ENCODE measurements at places on chromosomes 2 and 18. TPM values are rescaled to one million over a fixed set of nuclear protein-coding genes. Genes with fewer than 3 reads are reported as not detected.

GRCh38 chr2:34105006-34105767 is 506.1 kb upstream of the FAM98A start:
- peaks cover 10% of the 10 kb centered on the region for H3K4me1 ChIP-seq
- H3K27me3 ChIP-seq: no peaks in the 10 kb centered on the region
- no peaks in the 10 kb centered on the region for H3K36me3 ChIP-seq
- H3K27ac ChIP-seq: no peak overlapping the region

DNA sequence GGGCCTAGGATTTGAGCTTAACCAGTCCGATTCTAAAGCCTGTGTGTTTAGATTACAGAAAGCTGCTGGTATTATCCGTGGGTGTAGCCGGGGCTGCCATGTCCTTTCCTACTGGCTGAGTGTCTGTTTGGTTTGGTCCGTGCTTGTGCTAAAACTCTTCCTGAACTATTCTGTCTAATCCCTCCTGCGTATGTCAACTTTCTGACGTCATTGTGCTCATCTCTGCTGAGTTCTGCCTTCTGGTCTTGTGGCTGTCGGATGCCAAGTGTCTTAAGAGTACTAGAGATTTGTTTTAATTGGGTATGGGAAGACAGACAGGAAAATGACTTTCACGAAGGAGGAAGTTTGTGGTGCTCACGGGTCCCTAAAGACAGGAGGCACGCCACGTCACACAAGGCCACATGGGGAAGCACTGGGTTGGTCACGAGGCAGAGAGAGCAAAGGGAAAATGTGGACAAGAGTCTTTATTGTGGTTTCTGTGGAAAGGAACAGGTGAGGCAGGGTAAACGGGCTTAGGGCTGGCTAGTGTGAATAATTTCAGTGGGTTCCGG is 31.8 kb upstream of the NTSR2 start:
- no peaks in the 10 kb centered on the region for H3K27me3 ChIP-seq
- H3K4me3 ChIP-seq: no peak overlapping the region
- H3K27ac ChIP-seq: no peak overlapping the region
- DNase-seq: no peak

DNA sequence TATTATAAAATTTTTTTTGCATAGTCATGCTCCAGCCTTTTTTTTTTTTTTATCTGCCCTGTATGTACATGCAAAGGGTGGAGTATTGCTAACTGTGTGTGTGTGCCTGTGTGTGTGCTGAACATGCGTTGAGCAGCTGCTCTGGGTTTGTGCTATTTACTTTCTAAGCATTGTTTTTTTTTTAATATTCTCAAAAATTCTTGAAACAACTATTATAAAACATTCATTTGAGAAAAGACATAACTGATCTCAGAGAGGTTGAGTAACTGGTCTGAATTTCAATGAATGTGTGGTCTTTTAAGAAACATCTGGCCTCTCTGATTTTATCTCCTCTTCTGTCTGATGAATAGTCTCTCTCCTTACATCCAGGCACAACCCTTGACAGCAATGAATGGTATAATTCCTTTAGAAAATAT is 366.0 kb upstream of the SLC14A2 start:
- no peaks in the 10 kb centered on the region for H3K27me3 ChIP-seq
- H3K27ac ChIP-seq: no peak overlapping the region
- no peaks in the 10 kb centered on the region for H3K36me3 ChIP-seq
- H3K4me3 ChIP-seq: no peak overlapping the region
- DNase-seq: no peak

- peak overlapping the region; percentile 17 for H3K4me3 ChIP-seq
- H3K27me3 ChIP-seq: peaks cover 8% of the 10 kb centered on the region
- no peak overlapping the region for H3K27ac ChIP-seq
- no peak for DNase-seq
- H3K36me3 ChIP-seq: peaks cover 11% of the 10 kb centered on the region
These were observed 4.0 kb downstream of the CYP27C1 start for GRCh38 chr2:127216095-127216494.

DNA sequence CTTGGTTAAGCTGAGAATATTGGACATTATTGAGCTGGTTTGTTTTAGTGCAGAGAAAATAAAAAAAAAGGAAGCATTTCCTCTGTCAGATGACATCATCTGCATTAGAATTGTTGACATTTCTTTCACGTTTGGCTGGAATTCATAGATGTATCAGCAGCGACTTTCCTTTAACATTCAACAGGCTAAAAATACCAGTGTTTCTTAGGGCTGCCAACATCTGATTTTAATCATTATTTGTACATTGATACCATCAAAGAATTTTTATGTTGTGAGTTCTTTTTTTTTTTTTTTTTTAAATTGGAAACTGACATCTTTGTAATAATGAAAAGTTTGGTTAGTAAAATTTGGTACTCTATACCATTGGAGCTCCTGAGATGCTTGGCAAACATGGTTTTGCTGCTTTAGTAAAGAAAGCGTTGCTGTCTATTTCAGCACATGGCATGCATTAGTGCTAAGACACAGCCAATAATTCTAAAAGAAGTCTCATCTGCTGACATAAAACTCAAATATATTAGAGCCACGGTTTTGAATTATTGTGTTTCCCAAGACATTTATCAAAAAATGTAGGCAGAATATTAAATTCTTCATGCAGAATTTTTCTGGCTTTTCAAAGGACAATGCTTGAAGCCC is 33.6 kb downstream of the GTF2A1L start:
- no peaks in the 10 kb centered on the region for H3K27me3 ChIP-seq
- H3K27ac ChIP-seq: no peak overlapping the region
- no peaks in the 10 kb centered on the region for H3K36me3 ChIP-seq
- no peaks in the 10 kb centered on the region for H3K4me1 ChIP-seq
- H3K4me3 ChIP-seq: no peak overlapping the region

- H3K4me3 ChIP-seq: no peak overlapping the region
- no peaks in the 10 kb centered on the region for H3K27me3 ChIP-seq
- peaks cover 40% of the 10 kb centered on the region for H3K4me1 ChIP-seq
- peaks cover 8% of the 10 kb centered on the region for H3K36me3 ChIP-seq
- no peak for DNase-seq
These were observed 33.1 kb downstream of the LRRFIP1 start for GRCh38 chr2:237660381-237660900.

GRCh38 chr2:233988581-233988980 is 61.9 kb upstream of the SPP2 start:
- peaks cover 4% of the 10 kb centered on the region for H3K36me3 ChIP-seq
- H3K4me3 ChIP-seq: no peak overlapping the region
- peaks cover 15% of the 10 kb centered on the region for H3K4me1 ChIP-seq
- DNase-seq: no peak
- H3K27ac ChIP-seq: no peak overlapping the region

- H3K36me3 ChIP-seq: peaks cover 7% of the 10 kb centered on the region
- H3K27ac ChIP-seq: peak overlapping the region; percentile 6
- peak; percentile 40 for DNase-seq
- H3K4me1 ChIP-seq: peaks cover 46% of the 10 kb centered on the region
- no peaks in the 10 kb centered on the region for H3K27me3 ChIP-seq
These were observed 633 bp downstream of the KIAA1328 start for GRCh38 chr18:36829362-36830157.

GRCh38 chr2:30267161-30267975 is 36.0 kb downstream of the LBH start:
- no peaks in the 10 kb centered on the region for H3K4me1 ChIP-seq
- DNase-seq: no peak
- no peaks in the 10 kb centered on the region for H3K36me3 ChIP-seq
- no peak overlapping the region for H3K4me3 ChIP-seq
- H3K27me3 ChIP-seq: no peaks in the 10 kb centered on the region

DNA sequence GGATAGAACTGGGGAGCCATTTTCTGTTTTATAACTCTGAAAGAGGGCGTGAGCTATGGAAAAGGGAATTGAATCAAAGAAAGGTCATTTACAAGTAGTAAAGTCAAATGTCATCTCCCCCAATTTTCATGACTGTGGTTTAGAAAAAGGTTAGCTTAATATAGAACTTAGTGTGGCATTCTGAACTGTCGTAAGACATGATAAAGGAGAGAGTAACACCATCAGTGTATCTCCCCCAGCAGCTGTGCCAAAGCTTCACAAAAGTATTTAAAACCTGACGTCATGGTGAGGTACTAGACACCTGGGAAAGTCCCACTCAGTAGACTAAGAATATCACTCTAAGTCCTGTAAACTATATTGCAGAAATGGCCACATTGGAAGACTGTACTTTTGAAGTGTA is 5.8 kb upstream of the IKZF2 start:
- no peak overlapping the region for H3K4me3 ChIP-seq
- H3K27ac ChIP-seq: no peak overlapping the region

DNA sequence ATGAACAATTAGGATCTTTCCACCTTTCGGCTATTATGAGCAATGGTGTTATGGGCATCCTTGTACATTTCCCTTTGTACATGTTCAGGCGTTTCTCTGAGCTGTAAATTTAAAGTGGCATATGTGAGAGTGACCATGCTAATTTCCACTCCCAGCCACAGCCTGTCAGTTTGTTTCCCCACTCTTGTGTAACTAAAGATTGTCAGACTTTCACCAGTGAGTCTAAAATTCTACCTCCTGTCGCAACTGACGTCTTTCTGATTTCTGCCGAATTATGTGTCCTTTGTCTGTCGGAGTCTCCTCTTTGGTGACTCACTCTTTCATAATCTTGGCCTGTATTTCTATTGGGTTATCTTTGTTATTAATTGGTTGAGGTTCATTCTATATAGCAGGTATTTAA is 50.7 kb downstream of the TRAPPC12 start:
- no peak overlapping the region for H3K4me3 ChIP-seq
- H3K27ac ChIP-seq: no peak overlapping the region
- DNase-seq: no peak
- H3K27me3 ChIP-seq: no peaks in the 10 kb centered on the region
- H3K36me3 ChIP-seq: no peaks in the 10 kb centered on the region

DNA sequence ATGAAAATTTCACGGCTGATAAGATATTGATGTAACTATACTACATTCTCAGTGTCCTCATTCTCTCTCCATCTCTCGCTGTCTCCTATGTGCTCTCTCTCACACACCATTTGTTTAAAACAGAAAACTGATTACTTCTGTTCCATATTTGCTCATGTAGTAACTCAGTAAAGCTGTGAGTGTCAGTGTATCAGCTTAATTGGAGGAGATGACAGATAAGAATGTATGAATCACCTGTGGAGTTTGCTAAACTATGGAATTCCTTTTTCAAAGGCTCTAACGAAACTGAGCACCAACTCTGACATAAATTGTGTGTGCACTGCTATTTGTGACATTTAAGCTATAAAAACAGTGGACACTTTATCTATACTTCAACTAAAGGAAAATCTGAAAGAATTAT is 1080.0 kb downstream of the DSC3 start:
- no peaks in the 10 kb centered on the region for H3K27me3 ChIP-seq
- H3K4me3 ChIP-seq: no peak overlapping the region
- H3K4me1 ChIP-seq: no peaks in the 10 kb centered on the region
- no peaks in the 10 kb centered on the region for H3K36me3 ChIP-seq
- no peak overlapping the region for H3K27ac ChIP-seq
- no peak for DNase-seq

GRCh38 chr18:58060254-58060653 is 16.2 kb downstream of the NEDD4L start:
- H3K4me1 ChIP-seq: peaks cover 27% of the 10 kb centered on the region
- H3K27me3 ChIP-seq: no peaks in the 10 kb centered on the region
- no peak overlapping the region for H3K4me3 ChIP-seq

DNA sequence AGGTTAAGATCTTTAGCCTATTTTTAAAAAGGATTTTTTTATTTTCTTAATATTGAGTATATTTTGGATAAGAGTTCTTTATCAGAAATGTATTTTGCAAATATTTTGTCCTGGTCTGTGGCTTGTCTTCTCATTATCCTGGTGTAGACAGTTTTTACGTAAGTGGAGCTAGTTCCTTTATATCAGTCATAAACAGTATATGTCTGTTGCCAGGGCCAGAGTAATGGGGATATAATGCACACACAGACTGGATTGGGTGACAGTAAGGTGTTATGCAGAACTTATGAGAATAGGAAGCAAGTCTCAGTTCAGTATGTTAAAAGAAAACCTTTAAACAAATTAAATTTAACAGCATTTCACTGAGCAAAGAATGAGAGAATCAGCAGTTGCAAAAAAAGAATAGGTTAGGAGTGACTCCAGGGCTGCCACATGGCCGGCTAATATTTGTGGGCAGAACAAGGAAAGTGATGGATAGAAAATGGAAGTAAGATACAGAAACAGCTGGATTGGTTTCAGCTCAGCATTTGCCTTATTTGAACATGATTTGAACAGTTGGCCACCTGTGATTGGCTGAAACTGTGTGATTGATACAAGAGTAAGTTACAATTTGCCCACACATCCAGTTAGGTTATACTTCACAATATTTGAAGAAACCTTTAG is 61.1 kb upstream of the ZNG1B start:
- no peaks in the 10 kb centered on the region for H3K4me1 ChIP-seq
- H3K27me3 ChIP-seq: peaks cover 2% of the 10 kb centered on the region
- no peak overlapping the region for H3K27ac ChIP-seq
- H3K4me3 ChIP-seq: no peak overlapping the region
- no peaks in the 10 kb centered on the region for H3K36me3 ChIP-seq

DNA sequence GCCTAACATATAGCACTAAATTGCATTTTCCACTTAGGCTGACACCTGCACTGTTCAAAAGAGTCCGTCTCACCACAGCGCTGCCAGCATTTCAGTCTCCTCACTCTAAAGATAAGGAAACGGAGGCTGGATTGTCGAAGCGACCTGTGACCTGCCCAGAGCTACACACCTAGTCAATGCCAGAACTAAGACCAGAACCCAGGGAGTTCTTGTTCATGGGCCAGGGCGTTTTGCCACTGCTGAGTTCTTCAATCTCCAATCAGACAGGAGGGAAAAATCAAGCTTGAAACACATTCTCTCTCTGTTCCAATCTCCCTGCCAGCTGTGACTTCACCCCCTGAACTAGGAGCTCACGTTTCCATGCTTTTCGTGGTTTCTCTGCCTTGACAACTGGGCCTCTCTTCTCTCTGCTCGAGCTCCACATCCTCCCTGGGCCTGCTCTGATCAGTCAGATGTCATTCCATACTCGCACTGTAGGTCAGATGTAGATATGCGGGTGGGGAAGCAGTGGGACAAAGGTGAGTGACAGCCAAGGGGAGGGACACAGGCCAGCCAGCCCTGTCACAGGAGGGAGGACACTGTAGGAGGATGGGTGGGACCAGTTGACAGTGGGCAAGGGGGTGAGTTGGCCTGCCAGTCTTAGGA is 221.1 kb upstream of the SMAD2 start:
- H3K4me1 ChIP-seq: no peaks in the 10 kb centered on the region
- H3K27me3 ChIP-seq: no peaks in the 10 kb centered on the region
- DNase-seq: no peak
- peak overlapping the region; percentile 0 for H3K27ac ChIP-seq

GRCh38 chr18:24988253-24988840 is 363.6 kb downstream of the ZNF521 start:
- DNase-seq: no peak
- no peak overlapping the region for H3K27ac ChIP-seq

GRCh38 chr2:33322612-33323011 is 153.8 kb upstream of the RASGRP3 start:
- H3K27ac ChIP-seq: no peak overlapping the region
- no peaks in the 10 kb centered on the region for H3K27me3 ChIP-seq
- H3K4me1 ChIP-seq: peaks cover 10% of the 10 kb centered on the region
- H3K36me3 ChIP-seq: no peaks in the 10 kb centered on the region
- DNase-seq: no peak

- DNase-seq: peak; percentile 52
- H3K36me3 ChIP-seq: no peaks in the 10 kb centered on the region
- no peak overlapping the region for H3K27ac ChIP-seq
- no peak overlapping the region for H3K4me3 ChIP-seq
- H3K27me3 ChIP-seq: no peaks in the 10 kb centered on the region
- peaks cover 4% of the 10 kb centered on the region for H3K4me1 ChIP-seq
These were observed 345.1 kb downstream of the DYSF start for GRCh38 chr2:71798266-71799012.

Gene CYTIP
- total RNA-seq: 0.35 TPM

Gene PARD6G
- 28.3 TPM for total RNA-seq

Gene REG3G
- total RNA-seq: not detected

Gene MYO7B
- total RNA-seq: 0.28 TPM

Gene CRYGD
- not detected for total RNA-seq

Gene FHOD3
- total RNA-seq: 29.0 TPM

Gene EPB41L3
- total RNA-seq: 13.1 TPM

Gene FER1L5
- 0.89 TPM for total RNA-seq

Gene GCG
- total RNA-seq: 0.27 TPM

Gene PID1
- total RNA-seq: 0.91 TPM

Gene TUBA3E
- total RNA-seq: not detected

Gene FBXO48
- 1.6 TPM for total RNA-seq
